Lung (tissue), 17 donors: ENCODE measurements at places on chromosomes 6 and 20. TPM values are rescaled to one million over a fixed set of nuclear protein-coding genes. Genes with fewer than 3 reads are reported as not detected.

AGER gene
- polyA plus RNA-seq: 352 TPM

ABHD16B gene
- 1.5 TPM for polyA plus RNA-seq

C20orf141 gene
- polyA plus RNA-seq: not detected

KCNK5 gene
- 6.0 TPM for polyA plus RNA-seq

MRAP2 gene
- polyA plus RNA-seq: 0.59 TPM

SRMS gene
- polyA plus RNA-seq: 0.06 TPM

TRIM31 gene
- 1.4 TPM for polyA plus RNA-seq

PGC gene
- polyA plus RNA-seq: 348 TPM

BCAS1 gene
- 1.2 TPM for polyA plus RNA-seq

PARD6B gene
- 13.4 TPM for polyA plus RNA-seq

SASH1 gene
- 19.9 TPM for polyA plus RNA-seq

SLC26A8 gene
- 1.1 TPM for polyA plus RNA-seq

PNPLA1 gene
- polyA plus RNA-seq: 0.06 TPM

FAM162B gene
- 5.1 TPM for polyA plus RNA-seq

SLC22A16 gene
- 3.2 TPM for polyA plus RNA-seq

PLEKHG1 gene
- polyA plus RNA-seq: 7.7 TPM

CCN5 gene
- polyA plus RNA-seq: 24.1 TPM

GHRH gene
- not detected for polyA plus RNA-seq

ADTRP gene
- 4.0 TPM for polyA plus RNA-seq

MDFI gene
- polyA plus RNA-seq: 21.8 TPM

CALHM4 gene
- not detected for polyA plus RNA-seq

LPA gene
- not detected for polyA plus RNA-seq

ELOVL2 gene
- 0.18 TPM for polyA plus RNA-seq

PAX1 gene
- polyA plus RNA-seq: 0.05 TPM

RAB44 gene
- 0.66 TPM for polyA plus RNA-seq
